Omental fat pad (tissue), 4 donors: ENCODE measurements at places on chromosomes 1 and 21. TPM values are rescaled to one million over a fixed set of nuclear protein-coding genes. Genes with fewer than 3 reads are reported as not detected.

GRCh38 chr1:7584157-7584556 lies 186.9 kb upstream of the VAMP3 start:
- DNase-seq, result no peak

- no peak for DNase-seq
Measured at GRCh38 chr1:43302721-43303470, 2.1 kb downstream of the TIE1 start.

GRCh38 chr21:45592208-45592619 lies 50.0 kb upstream of the SLC19A1 start:
- DNase-seq, result no peak

DNA sequence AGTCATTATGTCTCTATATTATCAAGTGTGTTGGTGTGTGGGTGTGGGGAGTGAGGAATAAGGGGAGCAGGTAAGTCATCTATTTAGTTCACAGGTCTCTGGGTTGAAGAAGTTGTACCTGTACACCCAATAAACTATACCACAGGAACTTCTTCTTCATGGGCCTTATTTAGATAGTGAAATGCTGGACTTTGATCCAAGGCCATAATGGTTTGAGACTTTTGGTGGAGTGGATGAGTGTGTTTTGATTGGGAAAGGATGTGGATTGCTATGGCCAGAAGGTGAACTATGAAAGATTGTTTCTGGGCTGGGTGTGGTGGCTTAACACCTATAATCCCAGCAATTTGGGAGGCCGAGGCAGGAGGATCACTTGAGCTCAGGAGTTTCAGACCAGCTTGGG lies 7.0 kb upstream of the ZMYM6 start:
- DNase-seq, result no peak

DNA sequence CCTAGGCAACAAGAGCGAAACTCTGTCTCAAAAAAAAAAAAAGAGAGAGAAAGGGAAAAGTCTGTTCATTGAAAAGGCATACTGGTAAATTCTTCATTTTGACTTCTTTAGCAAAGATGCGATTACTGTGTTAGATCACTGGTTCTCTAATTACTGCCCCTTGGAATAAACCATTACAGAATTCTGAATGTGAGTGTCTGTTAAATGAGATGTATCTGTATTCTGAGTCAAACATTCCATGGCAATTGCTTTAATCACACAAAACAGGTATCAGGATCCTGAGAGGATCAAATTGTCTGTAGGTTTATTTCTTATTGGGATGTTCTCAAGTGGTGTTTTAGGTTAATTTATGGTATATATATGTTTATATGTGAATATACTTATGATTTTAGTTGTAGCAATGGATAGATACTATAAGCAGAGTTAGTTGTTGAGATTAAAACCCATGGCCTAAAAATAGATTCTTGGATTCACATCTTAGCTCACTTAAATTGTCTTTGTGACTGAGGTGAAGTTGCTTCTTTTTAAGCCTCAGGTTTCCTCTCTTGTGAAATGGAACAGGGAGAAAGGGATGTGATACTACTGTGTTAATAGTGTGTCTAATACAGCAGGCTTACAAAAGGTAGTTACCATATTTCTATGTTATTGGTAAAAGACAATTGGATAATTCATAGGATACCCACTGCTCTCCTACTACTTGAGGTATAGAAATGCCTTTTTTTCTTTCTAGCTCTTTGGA lies 16.2 kb downstream of the SRRM1 start:
- DNase-seq, result no peak

GRCh38 chr1:205977402-205978014 lies 25.7 kb downstream of the RAB7B start:
- DNase-seq, result peak; percentile 30

GRCh38 chr1:235266325-235266724 lies 61.7 kb downstream of the ARID4B start:
- no peak for DNase-seq

BRINP3 gene
- not detected for total RNA-seq

CDC42SE1 gene
- 115 TPM for total RNA-seq

TMEM59 gene
- 338 TPM for total RNA-seq
